ENCODE measurements at places on chromosomes 11 and 22.

DNA sequence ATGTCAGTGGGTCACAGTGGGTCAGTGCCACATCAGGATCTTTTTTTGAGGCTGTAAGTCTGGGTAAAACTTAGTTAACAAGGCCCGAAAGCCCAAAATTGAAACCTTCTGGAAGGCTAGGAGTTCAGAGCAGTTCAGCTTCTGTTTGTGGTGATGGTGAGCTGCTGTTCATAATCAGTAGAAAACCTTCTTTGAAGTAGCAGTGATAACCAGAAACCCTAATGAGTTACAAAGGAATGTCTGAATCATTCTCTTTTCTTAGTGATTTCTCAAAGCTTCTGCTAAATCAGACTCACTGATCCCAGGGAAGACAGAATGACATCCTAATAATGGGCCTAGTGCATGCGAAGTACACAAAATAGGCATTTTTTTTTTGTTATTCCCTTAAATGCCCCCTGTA lies 124.7 kb downstream of the PARVA start:
- DNase-seq, result no peak

GRCh38 chr11:128492903-128493569 lies 94.3 kb downstream of the ETS1 start:
- no peak for DNase-seq

DNA sequence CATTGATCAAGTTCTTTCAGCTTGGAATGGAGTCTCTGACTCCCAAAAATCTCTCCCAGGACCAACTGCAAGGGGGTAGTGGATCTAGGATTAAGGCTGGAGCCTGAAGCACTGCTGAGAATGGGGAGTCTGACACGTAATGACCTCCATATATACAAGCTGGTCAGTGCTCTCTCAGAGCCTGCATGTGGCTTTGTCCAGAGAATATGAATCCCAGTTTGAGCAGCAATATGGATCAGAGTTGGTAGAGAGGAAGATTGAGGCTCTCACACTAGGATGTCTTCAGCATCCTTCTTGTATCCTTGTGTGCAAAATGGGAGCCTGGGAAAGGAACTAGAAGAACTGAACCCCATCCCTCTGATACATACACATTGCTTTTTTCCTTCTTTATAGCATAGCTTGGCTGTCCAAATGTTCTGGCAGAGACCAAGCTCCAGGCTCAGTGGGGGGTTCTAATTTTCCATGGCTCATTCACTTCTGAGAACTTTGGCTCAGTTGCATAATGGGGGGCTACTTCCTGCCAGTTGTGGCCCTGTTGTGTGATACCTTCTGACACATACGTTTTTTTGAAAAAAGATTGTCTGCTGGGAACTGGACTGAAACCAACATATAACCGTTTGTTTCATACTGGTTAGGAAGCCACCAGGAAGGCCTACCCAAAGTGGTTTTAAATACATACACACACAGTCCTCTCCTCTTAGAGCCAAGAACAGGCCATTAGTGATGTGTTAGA lies 138.2 kb downstream of the ETS1 start:
- DNase-seq, result no peak

DNA sequence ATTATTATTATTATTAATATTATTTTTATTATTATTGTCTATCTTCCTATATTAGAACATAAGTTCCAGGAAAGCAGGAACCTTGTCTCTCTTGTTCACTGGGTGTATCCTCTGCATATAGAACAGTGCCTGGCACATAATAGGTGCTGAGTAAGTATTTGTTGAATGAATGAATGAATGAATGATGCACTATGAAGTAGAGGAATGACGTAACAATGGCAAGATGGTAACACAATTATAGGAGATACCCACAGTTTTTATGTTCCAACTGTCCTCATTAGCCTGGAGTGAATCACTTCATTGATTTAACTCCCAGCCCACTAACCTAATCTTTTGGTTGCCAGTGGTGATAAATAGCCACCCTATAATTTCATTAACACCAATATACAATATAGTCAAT lies 2.1 kb downstream of the KDM4D start:
- DNase-seq, result no peak

GRCh38 chr11:22640862-22641261 lies 15.2 kb upstream of the FANCF start:
- DNase-seq, result no peak

DNA sequence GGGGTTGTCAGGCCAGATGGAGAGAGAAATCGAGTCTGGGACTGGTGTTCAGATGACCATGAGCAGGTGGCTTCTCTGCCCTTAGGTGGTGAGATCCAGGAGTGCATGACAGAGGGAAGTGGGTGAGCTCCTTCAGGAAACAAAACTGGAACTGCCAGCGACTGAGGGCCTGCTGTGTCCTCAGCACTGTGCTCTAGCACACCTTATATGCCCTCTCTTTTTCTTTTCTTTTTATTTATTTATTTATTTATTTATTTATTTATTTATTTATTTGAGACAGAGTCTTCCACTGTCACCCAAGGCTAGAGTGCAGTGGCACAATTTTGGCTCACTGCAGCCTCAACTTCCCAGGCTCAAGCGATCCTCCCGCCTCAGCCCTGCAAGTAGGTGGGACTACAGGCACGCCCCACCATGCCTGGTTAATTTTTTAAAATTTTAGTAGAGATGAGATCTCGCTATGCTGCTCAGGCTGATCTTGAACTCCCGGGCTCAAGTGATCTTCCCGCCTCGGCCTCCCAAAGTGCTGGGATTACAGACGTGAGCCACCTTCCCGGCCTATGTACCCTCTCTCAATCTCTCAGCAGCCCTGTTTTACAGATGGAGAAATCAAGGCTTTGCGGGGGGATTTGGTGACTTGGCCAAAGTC lies 14.8 kb upstream of the RASD2 start:
- DNase-seq, result no peak

All from brain microvascular endothelial cell (primary cell).